ENCODE measurements at places on chromosomes 12 and 14.

- no peak for DNase-seq
Observed at GRCh38 chr14:95520346-95520745, 3.9 kb upstream of the SYNE3 start.

DNA sequence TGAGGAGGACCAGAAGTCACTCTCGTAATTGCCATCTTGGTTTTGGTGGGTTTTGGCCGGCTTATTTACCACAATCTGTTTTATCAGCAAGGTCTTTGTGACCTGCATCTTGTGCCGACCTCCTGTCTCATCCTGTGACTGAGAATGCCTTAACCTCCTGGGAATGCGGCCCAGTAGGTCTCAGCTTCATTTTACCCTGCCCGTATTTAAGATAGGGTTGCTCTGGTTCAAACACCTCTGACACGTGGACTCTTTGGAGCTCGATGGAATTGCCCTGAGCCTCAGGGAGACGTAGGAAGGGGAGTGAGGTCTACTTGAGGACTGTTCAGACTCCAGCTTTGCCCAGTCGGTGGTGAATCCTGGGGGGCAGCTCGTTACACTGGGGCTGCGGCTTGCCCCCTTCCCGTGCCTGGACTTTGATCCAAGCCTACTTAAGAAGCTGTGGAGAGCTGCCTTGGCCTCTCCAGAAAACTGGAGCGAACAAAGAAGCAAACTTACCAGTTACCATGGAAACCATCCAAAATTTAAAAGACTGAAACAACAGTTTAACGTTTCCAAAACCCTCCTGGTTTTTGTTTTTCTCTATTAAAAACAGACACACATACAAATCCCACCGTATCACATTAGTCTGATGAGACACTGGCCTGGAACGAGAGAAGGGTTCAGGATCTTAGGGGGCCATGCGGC is 28.0 kb downstream of the CALM1 start:
- DNase-seq = no peak

GRCh38 chr14:99757331-99758070 is 35.7 kb upstream of the EML1 start:
- DNase-seq = no peak

DNA sequence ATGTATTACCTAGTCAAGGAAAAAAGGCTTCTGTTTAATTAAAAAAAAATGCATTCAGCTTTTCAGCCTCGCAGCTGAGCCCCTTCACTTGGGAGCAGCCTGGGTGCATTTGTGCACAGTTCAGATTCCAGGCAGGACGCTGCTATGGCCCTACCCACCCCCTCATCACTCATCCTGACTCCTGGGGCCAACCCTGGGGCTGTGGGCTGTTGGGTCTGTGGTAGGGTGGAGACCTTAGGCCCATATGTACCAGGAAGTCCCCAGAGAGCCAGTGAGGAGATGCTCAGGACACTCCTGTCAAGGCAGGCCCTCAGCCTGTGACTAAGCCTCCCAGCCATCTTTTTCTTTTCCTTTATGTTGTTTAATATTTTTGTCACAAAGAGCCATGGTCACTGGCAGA is 9.3 kb upstream of the CDCA4 start:
- no peak for DNase-seq

DNA sequence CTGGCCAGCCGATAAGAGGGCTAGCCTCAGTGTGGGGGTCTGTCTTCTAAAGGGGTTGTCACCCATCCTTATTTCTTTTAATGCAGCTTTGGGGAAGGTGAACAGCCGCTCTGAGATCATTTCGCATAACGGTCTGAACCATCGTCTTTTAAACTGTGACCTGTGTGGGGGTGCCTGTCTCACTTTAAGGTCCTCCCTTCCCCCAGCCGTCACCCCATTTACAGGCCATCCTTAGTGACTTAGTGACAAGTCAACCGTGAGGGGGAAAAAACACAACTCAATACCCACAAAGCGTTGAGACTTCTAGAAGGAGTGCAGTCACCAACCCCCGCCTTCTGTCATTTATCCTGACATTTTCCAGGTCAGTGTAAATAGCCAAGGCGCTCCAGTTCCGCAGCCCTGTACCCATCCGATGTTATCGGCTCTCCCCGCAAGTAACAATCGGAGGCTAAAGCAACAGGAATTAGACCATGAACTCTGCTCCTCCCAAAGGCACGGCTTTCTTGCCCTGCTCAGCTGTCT is 505 bp upstream of the DENND5B start:
- DNase-seq = peak; percentile 51

- no peak for DNase-seq
Observed at GRCh38 chr14:105322791-105323556, 8.4 kb downstream of the PACS2 start.

GRCh38 chr12:120480211-120480610 is 10.7 kb upstream of the SRSF9 start:
- no peak for DNase-seq

DNA sequence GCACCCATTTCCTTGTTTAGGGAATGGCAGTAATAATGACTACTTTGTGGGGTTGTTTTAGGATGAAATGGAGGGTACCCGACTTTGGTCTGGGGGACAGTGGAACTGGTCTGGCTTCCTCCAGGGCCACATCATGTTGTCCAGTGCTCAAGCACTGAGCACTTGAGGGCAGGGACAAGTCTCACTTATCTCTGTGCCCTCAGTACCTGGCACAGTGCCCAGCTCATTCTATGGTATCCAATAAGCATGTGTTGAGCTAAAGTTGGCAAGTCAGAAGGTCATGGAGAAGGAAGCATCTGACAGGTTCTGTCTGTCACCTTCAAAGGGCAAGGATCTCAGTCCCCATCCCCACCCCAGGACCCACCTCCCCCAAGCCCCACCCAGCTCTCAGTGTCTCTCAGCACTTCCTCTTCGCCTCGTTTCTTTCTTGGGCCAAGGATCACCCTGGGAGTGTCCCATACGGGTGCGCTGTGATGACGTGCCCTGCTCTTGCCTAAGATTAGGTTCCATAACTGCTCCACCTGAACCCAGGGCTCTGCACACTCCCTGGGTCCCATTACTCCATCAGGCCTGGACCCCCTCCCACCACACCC is 24.3 kb upstream of the TMEM106C start:
- no peak for DNase-seq

DNA sequence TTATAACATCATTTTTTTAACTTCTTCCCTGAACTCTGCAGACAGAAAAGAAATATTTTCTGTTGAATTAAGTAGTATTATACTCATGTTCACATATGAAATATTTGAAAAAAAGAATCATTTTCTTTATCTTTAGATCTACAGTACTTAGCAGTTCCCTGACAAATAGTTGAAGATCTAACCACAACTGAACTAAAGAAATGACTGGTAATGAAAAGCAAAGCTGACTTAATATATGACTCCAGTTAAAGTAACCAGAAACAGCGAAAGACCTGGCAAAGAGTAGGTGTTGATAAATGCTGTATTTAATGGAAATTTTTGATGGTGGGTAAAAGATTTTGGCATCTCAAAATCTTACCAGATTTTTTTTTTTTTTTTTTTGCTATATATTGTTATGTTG is 207.1 kb upstream of the SLC16A7 start:
- DNase-seq = no peak

DNA sequence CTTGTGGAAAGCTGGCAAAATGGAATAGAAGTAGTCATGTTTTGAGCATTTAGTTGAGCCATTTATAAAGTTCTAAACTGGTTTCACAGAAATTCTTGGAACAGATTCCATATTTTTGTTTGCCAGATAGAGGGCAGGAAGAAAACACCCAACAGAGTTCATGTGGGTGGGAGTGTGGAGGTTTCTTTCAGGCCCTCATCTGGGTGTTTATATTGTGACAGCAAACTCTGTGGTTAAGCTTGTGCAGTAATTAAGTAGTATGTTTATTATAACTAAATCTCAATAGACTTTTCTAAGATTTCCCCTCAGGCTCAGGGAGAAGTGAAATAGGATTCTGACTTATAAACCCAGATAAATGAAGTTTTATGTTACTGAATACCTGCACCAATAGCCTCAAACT is 57.4 kb downstream of the SPPL3 start:
- no peak for DNase-seq

- DNase-seq = no peak
Observed at GRCh38 chr14:76938092-76938500, 90.4 kb downstream of the IRF2BPL start.

GRCh38 chr12:32332446-32332845 is 66.9 kb upstream of the FGD4 start:
- no peak for DNase-seq

DNA sequence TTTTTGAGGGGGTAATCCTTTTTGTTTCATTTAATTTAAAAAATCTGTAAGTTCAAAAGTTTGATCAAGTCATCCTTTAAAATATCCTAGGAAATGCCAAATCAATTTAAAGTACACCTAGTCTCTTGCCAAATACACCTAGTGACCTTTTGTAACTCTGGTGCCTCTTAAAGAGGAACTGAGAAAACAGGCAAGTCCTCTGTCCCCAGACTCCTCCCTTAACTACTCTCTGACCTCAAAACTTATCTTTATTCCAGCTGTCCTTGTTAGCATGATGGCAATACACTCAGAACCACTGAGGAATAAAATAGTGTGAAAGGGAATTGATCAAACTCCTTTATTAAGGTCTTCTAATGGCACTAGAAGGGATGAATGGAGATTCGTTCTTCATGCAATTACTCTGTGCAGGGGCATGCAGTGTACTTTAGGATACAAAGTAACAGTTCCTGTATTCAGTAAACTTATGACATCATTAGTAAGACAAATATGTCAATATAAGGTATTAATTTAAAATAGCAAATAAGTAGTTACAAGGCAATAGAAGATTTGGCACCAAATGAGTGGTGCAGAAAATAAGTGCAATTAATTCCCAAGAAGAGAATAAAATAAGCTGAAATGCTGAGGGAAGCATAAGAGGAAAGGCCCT is 3.3 kb downstream of the FAR2 start:
- no peak for DNase-seq

DNA sequence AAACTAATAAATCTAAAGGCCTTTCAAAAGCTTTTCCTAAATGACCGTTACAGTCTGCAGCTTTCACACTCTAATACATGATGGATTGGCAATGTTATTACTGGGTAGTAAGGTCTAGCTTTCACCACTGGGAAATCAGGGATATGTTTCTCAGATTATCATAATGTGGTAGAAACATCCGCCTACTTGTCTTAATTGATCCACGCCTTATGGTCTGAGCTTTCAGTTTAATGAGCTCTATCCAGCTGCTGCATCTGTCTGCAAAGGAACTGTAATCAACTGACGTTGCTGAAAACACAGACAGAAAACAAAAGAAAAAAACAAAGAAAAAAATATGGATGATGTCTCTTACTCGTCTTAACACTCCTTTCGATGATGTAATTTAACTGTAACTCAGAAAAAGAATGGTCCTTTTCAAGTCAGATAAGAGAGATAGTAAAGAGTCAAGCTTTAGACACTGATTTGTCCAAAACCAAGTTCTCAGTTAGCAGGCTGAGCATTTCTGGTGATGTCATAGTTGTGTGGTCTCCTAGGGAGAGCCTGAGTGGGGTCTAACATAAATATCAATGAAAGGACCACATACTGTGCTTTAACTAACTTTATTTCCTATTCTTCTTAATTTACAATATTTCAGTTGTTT is 85.9 kb downstream of the C2CD5 start:
- DNase-seq = no peak

- no peak for DNase-seq
Observed at GRCh38 chr14:89004166-89004565, 179.7 kb downstream of the TTC8 start.

GRCh38 chr12:24895612-24896011 is 53.3 kb downstream of the BCAT1 start:
- no peak for DNase-seq

- DNase-seq = no peak
Observed at GRCh38 chr12:52204931-52205505, 13.2 kb upstream of the KRT80 start.

DNA sequence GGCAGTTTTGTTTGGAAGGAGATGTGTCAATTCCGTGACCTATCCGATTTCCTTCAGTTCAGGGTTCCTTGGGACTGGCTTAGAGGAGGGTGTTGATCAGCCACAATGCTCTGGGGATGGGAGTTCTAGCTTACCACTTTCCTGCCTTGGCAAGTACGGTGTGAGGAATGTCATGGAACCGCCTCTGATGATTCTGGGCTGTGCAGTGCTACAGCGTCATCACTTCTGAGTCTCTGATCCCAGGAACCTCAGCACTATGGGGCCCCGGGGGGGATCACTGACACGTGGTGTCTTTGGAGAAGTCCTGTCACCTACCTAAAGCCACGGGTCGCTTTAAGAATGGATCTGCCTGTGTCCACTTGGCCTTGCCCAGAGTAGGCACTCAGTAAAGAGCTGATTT is 271.5 kb upstream of the FKBP4 start:
- DNase-seq = no peak

GRCh38 chr14:101481557-101481956 is 79.7 kb upstream of the DIO3 start:
- DNase-seq = no peak

- DNase-seq = no peak
Observed at GRCh38 chr12:93145086-93145485, 216.0 kb upstream of the EEA1 start.

GRCh38 chr12:65952737-65953209 is 128.5 kb downstream of the HMGA2 start:
- DNase-seq = no peak

- DNase-seq = no peak
Observed at GRCh38 chr14:75513911-75514672, 8.2 kb upstream of the BATF start.

DNA sequence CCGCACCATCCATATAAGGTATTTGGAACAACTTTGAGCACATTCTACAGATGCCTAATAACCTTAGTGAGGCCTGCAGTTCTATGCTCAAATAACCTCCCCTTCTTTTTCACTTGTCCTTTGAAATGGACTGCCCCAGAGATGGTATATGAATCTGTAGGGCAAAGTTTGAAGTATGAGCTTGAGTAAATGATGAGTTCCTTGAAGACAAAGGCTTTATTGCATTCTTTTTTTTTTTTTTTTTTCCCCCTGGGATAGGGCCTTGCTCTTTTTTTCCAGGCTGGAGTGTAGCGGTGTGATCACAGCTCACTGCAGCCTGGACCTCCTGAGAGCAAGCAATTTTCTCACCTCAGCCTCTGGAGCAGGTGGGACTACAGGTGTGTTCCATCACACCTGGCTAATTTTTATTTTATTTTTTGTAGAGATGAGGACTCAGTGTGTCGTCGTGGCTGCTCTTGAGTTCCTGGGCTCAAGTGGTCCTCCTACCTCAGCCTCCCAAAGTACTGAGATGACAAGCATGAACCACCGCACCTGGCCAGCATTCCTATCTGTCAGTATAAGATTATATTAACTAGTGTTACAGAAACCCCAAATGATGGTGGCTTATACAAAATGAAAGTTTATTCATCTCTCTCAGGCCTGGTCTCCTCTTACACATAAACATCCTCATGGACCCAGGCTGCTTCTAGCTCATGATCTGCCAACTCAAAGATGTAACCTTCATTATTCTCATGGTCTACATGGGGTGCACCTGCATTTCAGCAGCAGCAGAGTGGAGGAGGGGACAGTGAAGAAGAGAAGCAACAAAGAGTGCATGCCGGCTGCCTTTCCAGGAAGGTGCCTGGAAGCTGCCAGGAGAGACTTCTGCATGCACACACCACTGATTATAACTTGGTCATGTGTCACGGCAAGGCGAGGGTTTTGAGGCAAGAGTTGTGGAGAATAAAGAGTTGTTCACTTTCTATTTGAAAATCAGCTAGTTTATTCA is 101.4 kb downstream of the DUSP16 start:
- DNase-seq = no peak

GRCh38 chr12:85642808-85643207 is 193.4 kb downstream of the RASSF9 start:
- DNase-seq = no peak

GRCh38 chr14:34797747-34798583 is 77.2 kb downstream of the BAZ1A start:
- DNase-seq = no peak

GRCh38 chr12:27142101-27142721 is 59.8 kb upstream of the C12orf71 start:
- DNase-seq = peak; percentile 65

GRCh38 chr14:68777644-68778043 is 15.2 kb downstream of the ZFP36L1 start:
- no peak for DNase-seq

All from right renal cortex interstitium (tissue), 3 donors.